ENCODE measurements at places on chromosomes 6 and 20.

DNA sequence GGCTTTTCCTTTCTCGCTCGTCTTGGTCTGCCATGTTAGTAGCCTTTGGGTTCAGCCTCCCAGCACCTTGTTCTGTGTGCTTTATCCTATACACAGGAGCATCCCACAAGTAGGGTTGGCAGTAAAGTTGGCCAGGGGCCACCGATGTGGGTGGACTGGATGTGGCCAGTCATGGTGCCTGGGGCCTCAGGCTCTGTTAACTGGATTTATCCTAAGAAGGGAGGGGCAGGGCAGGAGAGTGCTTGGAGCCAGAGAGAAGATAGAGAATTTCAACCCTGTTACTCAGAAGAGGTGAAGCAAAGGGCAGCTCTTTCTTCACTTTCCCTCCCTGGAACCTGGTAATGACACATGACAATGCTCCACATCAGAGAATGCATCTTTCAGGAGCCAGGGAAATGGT, 14.1 kb upstream of the SIRPB2 start:
- DNase-seq = peak; percentile 36

- DNase-seq = no peak
Measured at GRCh38 chr6:135434991-135435390, 62.5 kb downstream of the AHI1 start.

DNA sequence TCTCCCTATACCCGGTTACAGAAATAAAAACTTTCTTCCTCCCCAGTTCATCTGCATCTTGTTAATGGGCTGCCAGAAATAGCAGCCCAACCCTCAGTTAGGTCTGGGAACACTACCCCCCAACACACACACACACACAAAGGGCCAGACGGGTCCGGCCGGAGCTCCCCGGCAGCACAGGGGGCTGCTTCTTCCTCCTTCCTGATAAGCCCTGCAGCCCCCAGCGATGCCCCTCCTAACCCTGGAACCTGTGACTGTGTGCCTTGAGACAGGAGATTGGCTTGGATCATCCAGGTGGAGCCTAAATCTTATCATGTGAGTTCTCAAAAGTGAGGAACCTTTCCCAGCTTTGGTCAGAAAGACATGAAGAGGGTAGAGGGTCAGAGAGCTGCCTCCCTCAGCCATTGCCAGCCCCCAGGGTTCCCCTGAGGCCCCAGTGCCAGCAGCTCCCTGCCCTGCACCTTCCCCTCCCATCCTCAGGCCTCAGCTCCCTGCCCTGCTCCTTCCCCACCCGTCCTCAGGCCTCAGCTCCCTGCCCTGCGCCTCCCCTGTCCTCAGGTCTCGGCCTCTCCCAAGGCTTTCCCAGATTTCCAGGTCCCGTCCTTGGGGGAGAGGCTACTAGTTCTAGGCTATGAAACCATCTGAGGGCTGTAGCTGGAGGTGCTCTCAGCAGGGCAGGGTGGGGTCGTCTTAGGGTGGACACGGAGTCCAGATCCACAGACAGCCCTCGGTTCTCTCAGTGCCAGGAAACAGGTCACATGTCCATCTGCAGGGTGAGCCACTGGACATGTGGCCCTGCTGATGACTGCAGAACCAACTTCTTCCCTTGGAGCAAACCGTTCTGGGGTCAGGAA, 34.5 kb upstream of the CST7 start:
- no peak for DNase-seq

DNA sequence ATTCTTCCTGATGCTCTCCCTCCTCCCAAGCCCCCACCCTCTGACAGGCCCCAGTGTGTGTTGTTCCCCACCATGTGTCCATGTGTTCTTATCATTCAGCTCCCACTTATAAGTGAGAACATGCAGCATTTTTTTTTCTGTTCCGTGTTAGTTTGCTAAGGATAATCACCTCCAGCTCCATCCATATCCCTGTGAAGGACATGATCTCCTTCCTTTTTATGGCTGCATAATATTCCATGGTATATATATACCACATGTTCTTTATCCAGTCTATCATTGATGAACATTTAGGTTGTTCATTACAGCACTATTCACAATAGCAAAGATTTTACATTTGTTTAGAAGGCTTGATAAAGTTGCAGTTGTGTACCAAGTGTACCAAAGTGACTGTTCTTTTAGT, 57.9 kb downstream of the KCNS1 start:
- DNase-seq = no peak

GRCh38 chr6:84486526-84486925, 259.1 kb upstream of the CEP162 start:
- DNase-seq = no peak

DNA sequence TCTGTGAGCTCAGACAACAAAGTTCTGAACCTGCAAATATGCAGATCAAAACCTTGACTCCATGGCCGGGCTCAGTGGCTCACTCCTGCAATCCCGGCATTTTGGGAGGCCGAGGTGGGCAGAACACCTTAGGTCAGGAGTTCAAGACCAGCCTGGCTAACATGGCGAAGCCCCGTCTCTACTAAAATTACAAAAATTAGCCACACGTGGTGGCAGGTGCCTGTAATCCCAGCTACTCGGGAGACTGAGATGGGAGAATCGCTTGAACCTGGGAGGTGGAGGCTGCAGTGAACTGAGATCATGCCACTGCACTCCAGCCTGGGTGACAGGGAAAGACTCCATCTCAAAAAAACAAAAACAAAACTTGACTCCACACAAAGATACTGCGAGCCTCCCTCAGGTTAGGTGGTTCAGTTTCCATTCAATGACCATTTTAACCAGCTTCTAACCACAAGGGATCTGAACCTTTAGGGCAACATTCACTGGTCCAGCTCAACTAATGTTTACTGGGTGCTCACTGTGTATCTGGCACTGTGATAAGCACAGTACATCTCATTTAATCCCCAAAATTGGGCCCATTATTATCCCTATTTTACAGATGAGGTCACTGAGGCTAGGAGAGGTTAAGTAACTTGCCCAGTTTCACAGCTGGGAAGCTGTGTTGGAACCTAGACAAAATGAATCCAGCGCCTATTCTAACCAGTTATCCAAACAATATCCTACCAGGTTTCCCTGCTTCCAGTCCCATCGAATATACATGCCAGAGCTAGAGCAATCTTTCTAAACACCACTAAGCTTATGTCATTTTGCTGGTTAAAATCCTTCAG, 1.8 kb downstream of the SNRPB start:
- peak; percentile 22 for DNase-seq

GRCh38 chr6:27136978-27137814, 110.3 kb upstream of the PRSS16 start:
- DNase-seq = no peak

GRCh38 chr20:41664584-41664983, 46.4 kb upstream of the CHD6 start:
- peak; percentile 22 for DNase-seq

- no peak for DNase-seq
Measured at GRCh38 chr6:166763606-166764472, 136.8 kb upstream of the RPS6KA2 start.

GRCh38 chr6:34350137-34350933, 42.1 kb downstream of the NUDT3 start:
- peak; percentile 43 for DNase-seq

- DNase-seq = no peak
Measured at GRCh38 chr20:24277196-24277595, 192.2 kb upstream of the SYNDIG1 start.

GRCh38 chr20:40175296-40175695, 513.7 kb downstream of the MAFB start:
- DNase-seq = no peak

DNA sequence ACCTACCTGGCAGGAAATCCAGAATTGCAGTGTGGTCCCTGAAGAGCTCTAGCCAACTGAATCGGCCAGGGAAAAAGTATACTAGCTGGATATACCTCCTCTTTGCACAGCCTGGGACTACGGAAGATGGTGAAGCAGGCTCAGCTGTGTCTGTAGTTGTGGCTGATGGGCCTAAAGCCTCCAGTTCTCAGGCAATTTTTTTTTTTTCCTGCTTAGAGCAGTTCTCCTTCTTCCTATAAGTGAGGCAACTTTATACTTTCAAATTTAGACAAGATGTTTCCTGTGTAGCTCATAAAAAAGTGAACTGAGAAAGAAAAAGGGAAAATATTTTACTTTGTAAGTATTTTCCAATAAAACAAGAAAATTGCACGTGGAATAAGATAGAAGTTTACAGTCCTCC, 172.9 kb downstream of the CARMIL1 start:
- DNase-seq = no peak

- DNase-seq = no peak
Measured at GRCh38 chr6:117311726-117312125, 46.4 kb downstream of the VGLL2 start.

DNA sequence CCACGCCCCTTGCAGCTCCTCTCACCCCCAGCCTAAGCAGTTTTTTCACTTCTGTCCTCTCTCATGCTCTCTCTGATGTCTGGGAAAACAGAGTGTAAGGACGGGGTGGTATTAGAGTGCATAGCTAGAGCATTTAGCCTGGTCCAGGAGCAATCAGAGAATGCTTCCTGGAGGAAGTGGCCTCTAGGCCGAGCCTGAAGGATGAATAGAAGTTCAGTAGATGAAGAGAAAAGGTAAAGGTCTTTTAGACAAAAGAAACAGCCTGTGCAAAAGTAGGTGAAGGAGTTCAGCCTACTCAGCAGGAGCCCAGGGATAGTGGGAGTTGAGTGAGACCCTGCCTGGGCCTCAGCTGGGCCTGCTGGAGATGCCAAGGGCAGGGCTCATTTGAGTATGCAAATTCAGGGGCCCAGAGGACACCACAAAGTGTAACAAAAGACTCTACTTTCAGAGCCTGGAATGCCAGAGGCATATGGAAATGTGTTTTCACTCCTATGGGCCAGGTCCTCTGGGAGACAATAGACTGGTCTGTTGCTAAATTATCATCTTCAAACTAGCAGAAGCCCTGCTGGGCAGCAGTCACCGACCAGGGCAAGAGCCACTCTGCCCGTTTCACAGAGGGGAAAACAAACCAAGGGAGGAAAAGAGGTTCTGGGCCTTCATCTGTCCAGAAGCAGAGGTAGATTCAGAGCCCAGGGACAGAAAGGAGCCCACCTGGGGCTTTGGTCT, 19.7 kb upstream of the TM9SF4 start:
- DNase-seq = no peak

DNA sequence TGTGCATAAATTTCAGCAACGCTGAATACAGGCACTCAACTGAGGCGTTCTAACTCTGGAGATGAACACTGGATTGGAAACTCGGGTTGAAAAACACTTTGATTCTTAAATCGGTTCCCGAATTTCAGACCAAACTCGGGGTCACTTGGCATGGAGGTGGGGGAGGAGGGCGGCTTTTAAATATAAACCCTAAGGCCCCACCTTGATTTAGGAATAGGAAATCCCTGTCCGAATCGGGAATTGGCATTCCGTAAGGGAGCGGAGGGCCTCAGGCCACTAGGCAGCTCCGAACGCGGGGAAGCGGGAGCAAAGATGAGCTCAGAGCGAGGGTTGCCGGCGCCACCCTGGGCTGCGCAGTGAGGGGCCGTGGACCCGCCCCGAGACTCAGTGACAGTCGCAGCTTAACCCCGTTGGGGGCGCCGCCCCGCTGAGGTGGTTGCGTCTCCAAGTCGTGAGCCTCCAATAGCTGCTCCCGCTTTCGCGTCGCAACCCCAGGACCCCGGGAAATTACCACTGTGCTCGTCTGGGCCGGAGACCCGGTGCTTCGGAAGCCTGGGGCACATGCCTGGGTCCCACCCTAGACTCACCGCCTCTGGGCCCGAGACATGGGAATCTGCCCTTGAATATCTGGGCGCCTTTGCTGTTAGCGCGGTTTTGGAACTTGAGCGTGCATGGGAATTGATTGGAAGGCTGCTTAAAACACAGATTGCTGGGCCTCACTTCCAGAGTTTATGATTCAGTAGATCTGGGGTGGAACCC, 4.6 kb upstream of the SIM1 start:
- DNase-seq = peak; percentile 50

GRCh38 chr6:34045771-34046170, 100.1 kb downstream of the GRM4 start:
- no peak for DNase-seq

GRCh38 chr6:5059036-5059896, 25.9 kb upstream of the PPP1R3G start:
- DNase-seq = no peak

- no peak for DNase-seq
Measured at GRCh38 chr20:63444548-63444947, 27.9 kb downstream of the KCNQ2 start.

DNA sequence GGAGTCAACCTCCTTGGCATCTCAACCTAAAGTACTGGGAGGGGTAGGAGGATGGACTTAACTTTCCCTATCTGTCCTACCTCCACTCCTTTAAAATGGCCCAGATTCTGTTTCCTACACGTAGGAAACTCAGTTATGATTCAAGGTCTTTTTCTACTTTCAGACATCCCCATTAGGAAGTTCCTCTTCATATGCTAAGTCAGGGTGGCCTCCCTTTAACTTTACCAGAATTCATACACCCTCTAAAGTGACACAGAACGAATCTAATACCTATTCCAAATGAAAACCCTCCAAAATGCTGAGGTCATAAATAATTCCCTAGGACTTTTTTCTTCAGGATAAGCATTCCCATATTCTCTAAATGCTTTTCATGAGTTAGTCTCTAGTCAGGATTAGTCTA, 15.6 kb downstream of the ARG1 start:
- DNase-seq = no peak

DNA sequence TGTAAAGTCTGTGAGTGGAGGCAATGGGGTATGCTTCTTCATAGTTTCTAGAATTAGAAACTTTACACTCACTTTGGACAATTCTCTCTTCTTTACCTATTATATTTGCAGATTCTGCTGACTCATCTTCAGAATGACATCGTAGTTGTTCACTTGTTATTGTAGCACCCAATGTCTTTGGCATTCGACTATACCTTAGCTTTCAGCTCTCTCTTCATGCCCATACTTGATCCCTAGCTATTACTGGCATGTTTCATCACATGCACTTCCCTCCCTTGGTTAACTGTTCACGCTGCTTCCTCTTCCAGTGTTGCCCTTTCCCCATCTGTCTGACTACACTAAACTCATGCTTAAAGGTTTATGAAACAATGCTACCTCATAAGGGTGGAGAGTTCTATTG, 298.1 kb upstream of the TCF21 start:
- no peak for DNase-seq

DNA sequence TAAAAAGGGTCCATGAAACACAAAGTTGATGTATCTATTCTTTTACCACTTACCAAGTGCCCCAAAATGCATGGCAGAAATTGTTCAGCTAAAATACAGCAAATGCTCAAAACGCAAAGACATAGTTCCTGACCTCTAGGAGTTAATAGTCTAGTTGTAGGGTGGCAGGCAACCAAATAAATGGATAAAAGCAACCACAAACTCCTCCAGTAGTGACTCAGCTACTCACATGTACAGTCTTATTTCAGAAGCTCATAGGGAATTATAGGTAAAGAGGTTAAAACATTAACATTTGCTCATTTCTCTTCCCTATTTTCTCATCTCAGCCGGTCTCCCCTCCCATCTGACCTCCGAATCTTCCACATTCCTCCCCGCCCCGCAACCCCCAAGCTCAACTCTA, 143.9 kb upstream of the INSM1 start:
- DNase-seq = no peak

DNA sequence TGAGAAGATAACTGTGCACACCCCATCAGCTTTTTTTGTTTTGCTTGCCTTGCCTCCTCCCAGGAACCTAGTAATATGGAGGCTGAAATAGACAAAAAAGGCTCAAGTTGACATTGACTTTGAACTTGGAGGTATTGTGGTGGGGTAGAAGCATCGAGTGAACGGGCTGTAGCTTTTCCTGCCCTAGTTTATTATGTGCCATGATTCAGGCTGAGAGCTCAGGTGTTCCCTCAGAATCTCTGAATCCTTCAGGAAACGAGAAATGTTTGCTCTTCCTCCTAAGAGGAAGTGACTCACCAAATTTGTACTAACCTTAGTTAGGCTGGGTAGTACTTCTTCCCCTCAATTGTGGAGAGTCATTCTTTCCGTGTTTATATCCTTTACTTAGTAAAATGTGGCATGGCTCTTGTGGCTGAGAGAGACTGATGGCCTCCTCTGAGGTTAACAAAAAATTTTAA, 98.8 kb downstream of the SASH1 start:
- peak; percentile 86 for DNase-seq
